Spinal cord (tissue), 10 donors: ENCODE measurements at places on chromosomes 3 and 15. TPM values are rescaled to one million over a fixed set of nuclear protein-coding genes. Genes with fewer than 3 reads are reported as not detected.

DNA sequence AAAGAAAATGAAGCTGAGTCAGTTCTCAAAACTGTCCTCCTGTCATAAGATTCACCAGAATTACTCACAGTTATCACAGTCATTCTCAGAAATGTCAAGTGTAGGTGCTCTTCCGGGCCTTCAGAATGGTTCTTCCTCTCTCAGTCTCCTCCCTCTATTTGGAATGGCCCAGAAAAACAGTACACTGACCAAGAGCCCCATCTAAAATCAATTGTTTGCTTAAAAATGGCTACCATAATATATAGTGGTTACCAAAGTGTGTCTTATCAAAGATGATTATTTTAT is 99.8 kb downstream of the MECOM start:
- no peak for DNase-seq

- no peak for DNase-seq
Observed at GRCh38 chr15:72201391-72201921, 3.9 kb upstream of the GRAMD2A start.

DNA sequence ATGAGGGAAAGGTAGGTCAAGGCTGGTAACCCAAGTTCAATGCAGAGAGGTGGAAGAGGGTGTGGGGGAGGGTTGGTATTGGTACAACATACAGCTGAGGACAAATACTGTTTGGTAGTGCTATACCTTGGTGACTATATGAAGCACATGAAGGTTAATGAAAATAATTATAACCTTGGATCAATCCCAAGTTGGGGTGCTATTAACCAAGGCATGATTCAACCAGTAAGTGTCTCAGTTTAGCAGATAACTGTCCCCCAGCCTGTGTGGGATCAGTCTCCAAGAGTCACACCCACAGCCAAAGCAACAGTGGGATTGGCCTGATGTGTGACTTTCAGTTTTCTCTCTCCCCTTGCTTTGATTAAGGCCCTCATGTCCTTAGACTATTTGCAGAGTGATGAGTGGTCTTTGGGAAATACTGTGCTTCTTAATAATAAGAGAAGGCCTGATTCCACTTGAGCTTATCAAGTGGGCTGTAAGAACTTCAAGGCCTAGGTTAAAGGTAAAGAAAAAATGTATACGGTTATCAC is 80.8 kb downstream of the EOMES start:
- no peak for DNase-seq

DNA sequence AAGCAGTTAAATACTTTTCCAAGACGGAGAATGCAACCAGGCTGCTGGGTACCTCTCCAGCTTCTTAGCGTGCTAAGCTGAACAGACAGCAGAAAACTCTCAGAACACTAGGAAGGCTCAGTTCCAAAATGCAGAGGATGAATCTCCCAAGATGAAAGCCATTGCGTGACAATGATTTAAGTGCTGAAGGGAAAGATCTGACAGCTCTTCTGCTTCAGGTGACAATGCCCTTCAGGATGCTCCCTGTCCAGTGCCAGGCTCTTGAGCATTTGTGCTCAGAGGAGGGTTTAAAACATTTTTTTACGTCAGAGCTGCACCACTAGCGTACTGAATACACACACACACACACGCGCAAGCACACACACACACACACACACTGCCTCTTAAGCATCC is 26.3 kb downstream of the ARHGEF3 start:
- no peak for DNase-seq

DNA sequence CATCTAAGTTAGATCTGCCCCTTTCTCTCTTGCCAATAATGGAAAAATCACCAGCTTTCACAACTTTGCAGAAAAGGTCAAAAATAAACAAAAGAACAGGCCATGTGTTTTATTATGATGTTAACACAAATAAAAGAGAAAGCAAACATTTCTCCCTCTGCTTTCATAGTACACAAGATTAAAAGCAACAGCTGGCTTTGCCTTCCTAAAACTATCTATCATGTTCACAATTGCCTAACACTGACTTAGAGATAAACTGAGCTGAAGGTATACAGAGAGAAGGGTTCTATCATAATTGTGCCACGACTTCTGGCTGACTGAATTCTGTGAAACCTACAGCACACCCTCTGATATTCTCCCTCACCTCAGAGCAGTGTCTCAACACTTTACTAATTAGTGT is 29.4 kb downstream of the AADAC start:
- no peak for DNase-seq

GRCh38 chr15:90907838-90908507 is 4.9 kb downstream of the MAN2A2 start:
- DNase-seq, result no peak

DNA sequence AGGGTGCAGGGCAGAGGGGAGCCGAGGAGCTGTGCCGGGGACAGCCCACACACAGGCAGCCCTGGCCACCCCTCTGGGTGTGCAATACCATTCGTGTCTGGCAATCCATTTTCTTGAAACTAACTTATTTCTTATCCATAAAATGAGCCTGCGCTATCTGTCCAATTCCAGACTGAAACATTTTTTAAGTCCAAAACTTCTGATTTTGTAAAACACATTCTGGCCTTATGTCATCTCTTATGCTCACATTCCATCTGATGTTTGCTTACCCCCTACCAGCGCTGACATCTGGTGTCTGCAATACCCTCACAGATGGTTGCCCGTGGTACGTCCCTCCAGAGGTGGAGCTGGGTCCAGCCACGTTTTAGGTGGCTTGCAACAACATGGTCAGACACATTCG is 31.8 kb downstream of the PCSK6 start:
- no peak for DNase-seq

DNA sequence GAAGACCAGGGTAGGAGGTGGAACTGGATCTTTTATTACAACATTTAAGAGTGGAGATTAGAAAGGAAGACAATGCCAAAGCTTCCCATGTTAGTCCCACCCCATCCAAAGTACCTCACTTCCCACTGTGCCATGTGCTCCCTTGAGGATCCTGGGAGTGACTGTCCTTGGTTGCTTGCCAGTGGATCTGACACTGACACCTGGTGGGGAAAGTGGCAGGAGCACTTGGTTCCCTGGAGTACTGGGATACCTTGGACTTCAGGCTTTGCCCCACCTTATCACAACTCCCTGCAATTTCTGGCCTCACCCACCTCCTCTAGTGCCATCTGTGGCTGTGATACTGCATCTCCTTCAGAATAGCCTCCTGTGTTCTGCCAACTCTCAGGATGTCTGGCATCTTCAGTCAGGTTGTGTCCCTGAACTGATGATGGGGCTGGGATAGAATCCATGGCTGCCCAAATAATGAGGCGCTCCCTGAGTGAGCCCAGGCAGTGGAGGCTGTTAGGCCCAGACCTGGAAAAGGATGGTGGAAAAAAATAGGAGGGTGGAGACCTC is 1.3 kb downstream of the ELL3 start:
- DNase-seq, result no peak

- peak; percentile 97 for DNase-seq
Observed at GRCh38 chr3:185936814-185937688, 763 bp downstream of the TRA2B start.

- no peak for DNase-seq
Observed at GRCh38 chr3:156148946-156149381, 28.6 kb downstream of the KCNAB1 start.

GRCh38 chr3:55796533-55796932 is 309.4 kb upstream of the WNT5A start:
- no peak for DNase-seq

DNA sequence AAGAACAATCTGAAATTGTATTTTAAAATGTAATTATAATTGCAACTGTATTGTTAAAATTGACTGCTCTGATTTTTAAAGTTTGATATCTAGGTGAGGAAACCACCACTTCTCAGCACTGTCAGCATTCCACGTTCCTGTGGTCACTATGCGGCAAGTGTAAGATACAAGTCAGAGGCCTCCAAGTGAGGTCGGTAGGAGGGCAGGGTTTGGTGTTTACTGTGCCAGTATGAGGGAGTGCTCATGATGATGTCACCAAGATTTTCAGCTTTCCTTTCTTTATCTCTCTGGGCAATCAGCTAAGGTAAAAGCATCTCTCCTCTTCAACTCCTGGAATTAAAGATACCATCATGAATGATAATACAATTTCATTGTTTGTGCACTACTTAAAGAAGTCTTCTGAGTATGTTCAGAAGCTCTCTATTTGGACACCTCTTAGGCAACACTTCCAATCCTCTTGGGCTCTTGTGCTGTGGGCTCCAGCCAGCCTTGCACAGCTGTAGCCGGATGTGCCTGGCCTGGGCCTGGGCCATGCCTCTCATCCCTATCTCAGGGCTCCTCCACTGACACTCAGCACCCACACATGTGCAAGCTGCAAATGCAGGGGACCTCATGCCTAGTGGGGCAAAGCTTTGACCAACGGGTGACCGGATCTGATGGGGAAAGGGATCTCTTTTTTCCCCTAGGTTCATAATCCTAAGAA is 42.9 kb downstream of the CCR3 start:
- DNase-seq, result no peak

DNA sequence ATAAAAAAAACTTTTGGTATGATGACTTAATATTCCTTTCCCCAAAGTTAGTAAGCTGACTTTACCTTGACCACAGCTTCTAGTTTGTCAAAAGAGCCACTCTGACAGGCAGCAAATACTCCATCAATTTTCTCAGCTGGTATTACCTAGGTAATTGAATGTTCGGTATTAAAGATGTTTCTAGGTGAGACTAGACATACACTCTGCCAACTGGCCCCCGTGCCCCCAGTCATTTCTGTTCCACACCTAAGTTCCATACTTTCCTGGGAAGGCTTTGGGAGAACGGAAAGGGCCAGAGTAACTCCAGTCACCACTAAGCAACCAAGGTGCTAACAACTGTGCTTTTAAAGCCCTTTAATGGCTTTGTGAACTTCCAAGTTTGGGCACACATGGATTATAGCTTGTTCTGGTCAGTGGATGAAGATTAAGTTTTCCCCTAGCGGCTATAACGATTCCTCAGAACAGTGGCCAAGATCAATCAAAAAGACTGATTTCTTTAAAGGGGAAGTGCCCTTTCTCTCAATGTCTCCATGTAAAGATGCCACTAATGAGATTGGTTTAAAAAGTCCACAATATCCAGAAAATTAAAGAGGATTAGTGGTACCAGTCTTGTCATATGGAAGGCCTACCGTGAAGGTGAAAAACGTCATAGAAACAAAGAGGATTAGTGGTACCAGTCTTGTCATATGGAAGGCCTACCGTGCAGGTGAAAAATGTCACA is 7.0 kb downstream of the EIF4A2 start:
- DNase-seq, result no peak

GRCh38 chr15:70299931-70300869 is 202.5 kb upstream of the TLE3 start:
- no peak for DNase-seq

- DNase-seq, result no peak
Observed at GRCh38 chr3:146625186-146625775, 20.1 kb upstream of the PLSCR5 start.

GRCh38 chr15:82680200-82681102 is 29.2 kb downstream of the AP3B2 start:
- DNase-seq, result no peak

DNA sequence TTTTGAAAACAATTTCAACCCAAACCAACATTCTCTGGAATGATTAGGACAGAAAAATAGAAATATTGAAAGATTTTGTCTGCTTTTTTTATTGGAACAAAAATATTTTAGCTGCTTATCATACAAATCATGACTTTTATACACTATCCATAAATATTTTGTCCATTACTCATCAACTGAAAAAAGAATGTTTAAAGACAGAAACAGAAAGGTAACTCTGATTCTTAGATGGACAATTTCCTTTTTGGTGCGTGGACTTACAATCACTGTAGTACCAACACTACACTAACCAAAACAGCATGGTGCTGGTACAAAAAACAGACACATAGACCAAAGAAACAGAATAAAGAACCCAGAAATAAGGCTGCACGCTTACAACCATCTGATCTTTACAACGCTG is 582.8 kb upstream of the CCDC54 start:
- DNase-seq, result no peak

DNA sequence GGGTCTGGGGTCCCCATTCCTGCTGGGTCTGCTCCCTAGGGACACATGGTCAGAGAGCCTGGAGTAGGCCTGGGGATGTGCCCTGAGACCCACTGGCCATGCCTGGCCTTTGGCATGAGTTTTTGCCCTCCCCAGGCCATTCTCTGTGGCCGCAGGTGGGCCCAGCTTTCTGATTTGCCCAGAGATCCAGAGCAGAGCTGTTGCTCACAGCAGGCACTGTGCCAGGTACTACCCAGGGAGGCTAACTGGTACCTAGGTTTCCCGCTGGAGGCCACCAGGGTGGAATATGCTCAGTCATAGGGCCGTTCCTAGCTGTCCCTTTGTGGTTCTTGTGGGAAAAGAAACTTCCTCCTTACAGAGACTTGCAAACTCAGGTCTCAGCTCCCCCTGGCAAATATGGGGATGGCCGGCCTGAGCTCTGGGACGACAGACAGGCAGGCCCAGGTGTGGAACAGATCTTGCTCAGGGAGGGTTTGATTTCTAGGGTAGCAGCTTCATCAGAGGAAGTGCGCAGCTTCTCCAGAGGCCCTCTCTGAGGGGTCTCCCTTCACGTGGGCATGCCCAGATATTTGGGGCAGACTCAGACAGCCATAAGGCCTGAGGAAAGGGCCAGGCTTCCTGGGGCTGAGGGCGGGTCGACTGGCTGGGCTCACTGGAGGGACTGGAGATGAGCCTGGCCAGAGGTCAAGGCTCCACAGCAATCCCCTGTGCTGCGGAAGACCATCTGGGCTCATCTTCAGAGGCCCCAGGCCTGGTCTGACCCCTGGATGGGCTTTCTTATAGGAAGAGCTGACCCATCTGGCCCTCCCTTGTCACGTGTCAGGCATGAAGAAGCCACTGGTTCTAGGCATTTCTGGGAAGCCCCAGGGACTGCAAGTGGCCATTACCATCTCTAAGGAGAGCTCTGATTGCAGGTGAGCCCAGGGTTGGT is 28.0 kb downstream of the ACAA1 start:
- no peak for DNase-seq

GRCh38 chr15:28123408-28124023 is 24.4 kb upstream of the OCA2 start:
- peak; percentile 93 for DNase-seq

GRCh38 chr3:58035524-58036255 is 27.5 kb downstream of the FLNB start:
- DNase-seq, result no peak

DNA sequence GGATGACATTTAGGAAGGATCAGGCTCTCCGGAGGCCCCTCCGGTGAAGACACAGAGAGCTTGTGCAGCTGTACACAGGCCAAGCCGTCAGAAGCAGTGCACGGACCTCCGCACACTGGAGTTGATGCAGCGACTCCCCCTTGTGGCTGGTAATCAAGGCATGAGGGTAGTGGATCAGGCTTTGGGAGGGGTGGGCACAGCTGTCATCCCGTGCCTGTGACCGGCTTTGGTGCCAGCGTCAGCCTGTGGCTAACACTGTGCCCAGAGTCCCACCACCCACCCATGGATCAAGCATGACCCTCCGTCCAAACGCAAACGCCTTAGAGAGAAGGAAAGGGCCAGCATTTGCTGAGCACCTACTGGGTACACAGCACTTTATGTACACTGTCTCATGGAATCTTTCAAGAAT is 8.2 kb upstream of the GRIP2 start:
- peak; percentile 45 for DNase-seq

Gene GNAT1
- total RNA-seq, result not detected

Gene FOXL2
- total RNA-seq, result 1.2 TPM

Gene ACSBG1
- 43.3 TPM for total RNA-seq

Gene CSPG5
- 78.2 TPM for total RNA-seq

Gene PAQR5
- 5.3 TPM for total RNA-seq

Gene EXD1
- total RNA-seq, result 0.40 TPM

Gene ILDR1
- total RNA-seq, result 0.11 TPM
